CD4-positive, alpha-beta memory T cell (primary cell): ENCODE measurements at places on chromosomes 16 and 17. TPM values are rescaled to one million over a fixed set of nuclear protein-coding genes. Genes with fewer than 3 reads are reported as not detected.

Gene TMEM238L
- total RNA-seq: not detected

- no peak for DNase-seq
These were observed 19.9 kb upstream of the FAM20A start for GRCh38 chr17:68621065-68621464.

DNA sequence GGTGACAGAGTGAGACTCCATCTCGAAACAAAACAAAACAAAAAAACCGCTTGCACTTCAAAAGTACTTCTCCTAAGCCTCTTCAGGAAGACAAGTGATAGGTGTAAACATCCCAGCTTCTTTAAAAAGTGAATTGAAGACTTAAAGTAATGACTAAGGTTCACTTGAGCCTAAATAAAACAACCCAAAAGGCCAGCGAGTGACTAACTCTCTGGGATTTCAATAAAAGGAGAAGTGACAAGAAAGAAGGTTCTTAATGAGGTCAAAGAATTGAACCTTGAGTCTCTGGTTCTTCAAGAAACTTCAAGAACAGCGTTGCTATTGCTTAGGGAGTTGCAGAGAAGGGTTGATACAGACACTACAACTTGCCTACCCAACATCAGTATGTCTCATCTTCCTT is 42.2 kb downstream of the STX8 start:
- no peak for DNase-seq

Gene HSPB9
- total RNA-seq: not detected

GRCh38 chr17:54256401-54256929 is 433.7 kb downstream of the KIF2B start:
- DNase-seq: no peak

GRCh38 chr16:48597563-48598387 is 12.2 kb downstream of the N4BP1 start:
- no peak for DNase-seq

Gene TEKT1
- not detected for total RNA-seq

DNA sequence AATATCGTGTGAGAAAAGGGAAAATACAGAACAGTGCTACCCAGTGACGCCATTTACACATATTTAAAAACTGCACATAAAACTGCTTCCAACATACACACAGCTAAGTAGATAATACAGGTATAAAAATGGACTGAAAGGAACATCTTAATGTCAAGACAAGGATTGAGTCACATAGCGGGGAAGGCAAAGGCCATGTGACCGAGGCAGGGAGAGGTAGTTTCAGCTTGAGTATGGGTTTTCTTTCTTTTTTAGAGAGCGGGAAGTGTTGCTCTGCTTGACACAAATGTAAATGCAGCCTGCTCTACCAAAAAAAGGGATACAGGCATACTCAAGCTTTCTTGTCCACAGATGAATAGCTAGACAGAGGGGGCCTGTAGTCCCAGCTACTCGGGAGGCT is 46.5 kb downstream of the SDR42E1 start:
- no peak for DNase-seq

- no peak for DNase-seq
These were observed 1.2 kb upstream of the PROCA1 start for GRCh38 chr17:28712705-28713415.
